A172 (cell line): ENCODE measurements at places on chromosomes 4 and X. TPM values are rescaled to one million over a fixed set of nuclear protein-coding genes. Genes with fewer than 3 reads are reported as not detected.
A peak's percentile ranks its signal among the peaks of the same experiment; 100 is the strongest.

DNA sequence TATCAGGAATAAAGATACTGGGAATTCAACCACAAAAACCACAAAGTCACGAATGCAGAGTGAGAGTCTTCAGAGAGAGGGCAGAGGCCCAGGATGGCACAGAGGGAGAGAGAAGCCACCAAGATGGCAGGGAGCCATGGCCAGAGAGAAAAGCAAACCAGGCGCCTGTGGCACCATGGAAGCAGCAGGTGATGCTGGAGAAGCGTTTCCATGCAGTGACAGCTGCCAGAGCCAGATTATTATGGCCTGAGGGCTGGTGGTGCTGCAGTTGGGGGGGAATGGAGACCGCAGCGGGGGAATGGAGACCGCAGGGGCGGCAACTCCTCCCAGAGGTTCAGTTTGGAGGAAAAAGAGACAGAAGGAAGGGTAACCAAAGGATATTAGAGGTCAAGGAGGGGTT, 5.8 kb downstream of the TAFAZZIN start:
- DNase-seq = peak; percentile 21

DNA sequence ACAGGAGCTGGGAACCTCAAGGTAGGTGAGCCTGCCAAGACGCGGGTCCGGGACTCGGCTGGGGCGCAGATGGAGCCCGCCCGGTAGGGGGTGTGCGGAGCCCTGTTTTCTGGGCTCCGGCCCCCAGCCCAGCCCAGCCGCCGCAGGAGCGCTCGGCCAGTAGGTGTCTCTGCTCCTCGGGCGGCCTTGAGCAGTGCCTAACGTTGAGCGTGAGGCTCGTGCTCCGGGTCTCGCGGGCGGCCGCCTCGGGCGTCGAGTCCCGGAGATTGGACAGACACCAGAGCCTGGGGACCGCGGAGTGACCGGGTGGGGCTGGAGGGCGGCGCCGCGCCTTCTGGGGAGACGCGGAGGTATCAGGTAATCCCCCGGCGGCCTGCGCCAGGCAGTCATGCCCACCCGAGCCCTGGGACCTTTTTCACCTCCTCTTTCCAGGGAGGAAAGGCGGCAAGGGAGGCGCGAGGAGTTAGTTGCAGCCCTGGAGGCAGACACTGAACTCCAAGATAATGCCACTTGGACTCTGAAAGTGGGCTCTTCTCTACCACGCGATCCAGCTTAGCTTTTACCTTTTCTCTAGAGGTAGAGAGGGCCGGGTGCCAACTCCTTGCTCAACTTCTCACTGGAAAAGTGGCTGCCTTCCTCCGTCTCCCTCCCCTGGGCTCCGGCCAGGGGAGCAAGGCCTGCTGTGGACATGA, 14.5 kb upstream of the FGG start:
- no peak for DNase-seq

DNA sequence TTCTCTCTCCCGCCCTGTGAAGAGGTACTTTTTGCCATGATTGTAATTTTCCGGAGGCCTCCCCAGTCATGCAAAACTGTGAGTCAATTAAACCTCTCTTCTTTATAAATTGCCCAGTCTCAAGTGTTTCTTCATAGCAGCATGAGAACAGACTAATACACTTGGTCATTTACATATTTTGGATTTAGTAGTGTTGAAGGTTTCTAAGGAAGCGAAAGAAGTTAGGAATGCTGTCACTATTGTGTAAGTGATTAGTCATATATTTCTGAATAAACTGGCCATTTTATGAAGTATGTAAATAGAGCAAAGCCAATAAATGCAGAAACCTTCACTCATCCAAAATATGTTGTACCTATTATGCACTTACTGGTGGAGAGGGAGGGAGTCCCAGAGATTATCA, 34.4 kb upstream of the GK2 start:
- no peak for DNase-seq

Gene FAM9B
- not detected in 2 replicates for total RNA-seq

Gene ERAS
- total RNA-seq = not detected in 2 replicates

Gene MAP7D3
- total RNA-seq = 7.9 and 8.6 TPM in 2 replicates

DNA sequence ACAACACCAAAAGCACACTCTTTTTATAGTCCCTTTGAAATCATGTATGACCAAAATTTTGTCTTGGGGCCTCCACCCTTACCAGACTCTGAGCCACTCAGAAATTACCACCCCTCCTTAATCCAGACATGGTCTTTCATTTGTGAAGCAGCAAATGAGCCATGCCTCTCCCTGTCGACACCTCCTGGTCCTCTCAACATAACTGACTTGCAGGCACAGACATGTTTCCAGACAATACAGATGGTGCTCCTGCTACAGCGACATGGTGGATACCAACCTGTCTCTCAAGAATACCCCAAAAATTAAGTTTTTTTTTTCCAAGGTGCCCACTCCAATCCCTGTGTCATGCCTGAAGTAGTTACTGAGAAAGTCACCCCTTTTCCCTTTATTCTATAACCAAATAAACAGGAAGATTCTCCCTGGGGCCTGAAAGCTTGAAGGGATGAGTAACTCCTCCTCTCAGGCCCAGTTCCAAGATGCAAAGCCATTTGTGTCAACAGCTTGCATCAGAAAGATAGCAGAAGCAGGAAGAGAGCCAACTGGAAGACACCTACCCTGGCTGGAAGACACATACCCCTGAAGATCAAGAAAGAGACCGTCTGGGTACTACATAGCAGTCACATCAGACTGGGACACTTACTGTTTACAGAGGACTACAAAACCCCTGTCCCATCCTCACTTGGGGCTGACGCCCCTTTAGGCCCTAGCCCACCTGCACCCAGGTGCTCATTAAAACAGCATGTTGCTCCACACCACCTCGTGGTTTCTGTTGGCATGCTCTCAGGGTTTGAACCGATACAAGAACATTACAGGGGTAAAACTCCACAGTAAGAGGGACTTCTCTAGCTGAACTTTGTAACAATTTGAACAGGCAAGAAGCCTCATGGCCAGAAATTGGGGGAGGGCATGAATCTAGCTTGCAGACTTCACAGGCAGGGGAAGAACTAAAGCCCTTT, 5.5 kb upstream of the UGT2B17 start:
- no peak for DNase-seq

- DNase-seq = no peak
Measured at GRCh38 chrX:118221733-118222132, 105.1 kb upstream of the KLHL13 start.

GRCh38 chr4:79132826-79133225, 193.0 kb downstream of the NAA11 start:
- no peak for DNase-seq

DNA sequence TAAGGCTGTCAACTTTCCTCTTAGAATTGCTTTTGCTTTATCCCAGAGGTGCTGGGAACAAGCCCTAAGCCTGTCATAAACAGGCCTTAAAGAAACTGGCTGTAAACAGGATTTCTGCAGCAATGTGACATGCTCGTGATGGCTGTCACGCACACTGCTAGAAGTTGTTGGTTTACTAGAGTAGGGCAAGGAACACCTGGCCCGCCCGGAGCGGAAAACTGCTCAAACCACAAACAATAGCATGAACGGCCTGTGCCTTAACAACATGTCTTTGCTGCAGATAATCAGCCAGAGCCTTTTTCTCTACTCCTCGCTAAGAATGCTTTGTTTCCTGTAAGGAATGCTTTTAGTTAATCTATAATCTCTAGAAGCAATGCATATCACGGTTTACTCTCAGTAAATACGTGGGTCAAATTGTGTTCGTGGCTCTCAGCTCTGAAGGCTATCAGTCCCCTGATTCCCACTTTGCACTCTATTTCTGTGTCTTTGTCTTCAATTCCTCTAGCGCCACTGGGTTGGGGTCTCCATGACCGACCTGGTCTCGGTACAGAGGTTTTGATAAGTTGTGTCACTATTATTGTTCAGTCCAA, 318.3 kb downstream of the GLUD2 start:
- DNase-seq = no peak

Gene INTS6L
- 0.14 and 0.38 TPM in 2 replicates for total RNA-seq

Gene BOD1L1
- 12.3 and 13.3 TPM in 2 replicates for total RNA-seq

DNA sequence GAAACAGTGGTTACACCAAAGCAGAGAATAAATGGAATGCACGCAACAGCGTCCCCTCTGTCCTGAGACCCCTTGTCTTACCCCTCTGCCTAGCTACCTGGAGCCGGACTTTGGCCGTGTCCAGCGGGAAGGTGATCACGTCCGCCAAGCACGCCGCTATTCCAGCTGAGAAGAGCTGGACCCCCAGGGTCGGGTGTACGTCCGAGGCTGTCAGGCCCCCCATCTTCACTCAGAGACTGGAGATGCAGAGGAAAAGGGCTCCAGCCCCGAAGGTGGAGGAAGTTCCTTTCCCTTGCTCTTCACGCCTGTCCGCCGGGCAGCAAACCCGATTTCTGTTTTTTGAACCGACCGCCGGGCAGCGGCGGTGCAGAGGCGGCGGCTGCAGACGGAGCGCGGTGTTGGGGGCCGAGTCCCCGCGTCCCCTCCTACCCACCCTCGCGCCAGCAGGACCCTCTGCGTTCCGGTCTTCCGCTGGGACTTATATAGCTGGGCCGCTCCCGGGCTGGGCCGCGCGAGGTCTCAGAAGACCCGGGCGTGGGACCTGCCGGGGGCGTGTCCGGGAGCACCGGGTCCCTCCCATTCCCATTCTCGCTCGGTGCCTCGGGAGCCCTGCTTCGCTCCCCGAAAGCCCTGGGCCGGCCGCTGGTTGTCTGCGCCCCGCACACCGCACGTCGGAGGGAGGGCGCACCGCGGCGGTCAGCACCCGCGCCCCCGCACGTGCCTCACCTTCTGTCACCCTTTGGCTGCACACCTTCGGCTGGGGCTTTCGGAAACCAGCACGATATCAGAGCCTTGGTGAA, at the start of gene UCP1:
TSS of gene UCP1 (minus strand) at position 455 of the 800 bp plus-strand sequence. CDS start at position 223, 232 bp downstream.
- DNase-seq = no peak

DNA sequence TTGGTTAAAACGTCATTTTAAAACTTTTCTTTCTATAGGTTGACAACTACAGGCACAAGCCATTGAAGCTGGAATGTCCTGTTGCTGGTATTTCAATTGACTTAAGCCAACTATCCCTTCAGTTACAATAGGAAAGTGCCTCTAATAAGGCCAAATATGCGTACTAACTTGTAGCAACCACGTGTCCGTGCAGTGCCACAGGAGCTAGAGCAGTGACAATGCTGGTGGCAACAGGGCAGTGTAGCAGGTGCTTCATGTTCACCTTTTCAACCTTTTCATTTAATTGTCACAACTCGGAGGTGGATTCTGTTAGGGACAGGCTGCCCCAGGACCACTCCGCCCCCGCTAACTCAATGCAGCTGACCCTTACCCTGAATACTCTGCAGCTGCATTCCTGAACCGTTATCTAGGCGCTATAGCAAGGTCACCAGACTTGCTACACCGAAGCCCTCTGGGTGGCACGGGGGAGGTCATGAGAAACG, 37.7 kb downstream of the ERVMER34-1 start:
- DNase-seq = no peak
